ENCODE measurements at places on chromosomes 12 and 14.
A peak's percentile ranks its signal among the peaks of the same experiment; 100 is the strongest.

DNA sequence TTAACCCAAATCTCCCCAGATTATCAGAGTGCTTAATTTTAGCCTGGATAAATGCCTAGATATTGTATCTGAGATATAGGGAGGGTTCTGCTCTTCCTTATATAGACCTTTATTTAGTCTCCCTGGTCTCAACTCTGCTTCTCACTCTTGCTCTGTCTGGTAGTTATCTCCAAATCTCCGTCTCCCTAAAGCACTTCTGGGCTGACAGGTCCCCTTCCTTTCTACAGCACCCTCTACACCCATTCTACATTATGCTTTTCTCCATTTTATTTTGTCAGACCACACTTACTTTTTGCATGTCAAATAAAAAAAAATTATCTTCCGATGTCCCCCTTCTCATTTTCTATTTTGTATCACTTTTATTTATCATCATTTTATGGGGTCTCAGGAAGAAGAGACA lies 2.0 kb upstream of the ERC1 start:
- DNase-seq = no peak

DNA sequence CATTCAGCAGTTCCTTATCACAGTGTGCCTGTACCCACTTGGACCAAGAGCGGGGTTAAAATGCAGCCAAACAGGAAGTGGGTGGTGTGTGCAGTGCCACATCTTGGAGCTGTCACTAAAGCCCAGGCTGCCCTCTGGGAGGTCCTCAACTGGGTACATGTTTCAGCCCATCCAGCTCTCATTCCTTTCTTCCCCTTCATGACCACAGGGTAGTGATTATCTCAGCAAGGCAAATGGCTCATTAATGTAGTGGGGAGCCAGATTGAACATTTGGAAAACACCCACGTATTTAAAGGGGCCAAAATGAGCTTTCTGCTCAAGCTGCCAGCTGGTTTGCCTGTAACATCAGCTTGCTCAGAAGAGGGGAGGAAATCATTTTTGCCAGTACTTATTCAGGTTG lies 210.8 kb upstream of the BTG1 start:
- no peak for DNase-seq

- DNase-seq = no peak
Observed at GRCh38 chr12:66960704-66961690, 282.1 kb upstream of the GRIP1 start.

DNA sequence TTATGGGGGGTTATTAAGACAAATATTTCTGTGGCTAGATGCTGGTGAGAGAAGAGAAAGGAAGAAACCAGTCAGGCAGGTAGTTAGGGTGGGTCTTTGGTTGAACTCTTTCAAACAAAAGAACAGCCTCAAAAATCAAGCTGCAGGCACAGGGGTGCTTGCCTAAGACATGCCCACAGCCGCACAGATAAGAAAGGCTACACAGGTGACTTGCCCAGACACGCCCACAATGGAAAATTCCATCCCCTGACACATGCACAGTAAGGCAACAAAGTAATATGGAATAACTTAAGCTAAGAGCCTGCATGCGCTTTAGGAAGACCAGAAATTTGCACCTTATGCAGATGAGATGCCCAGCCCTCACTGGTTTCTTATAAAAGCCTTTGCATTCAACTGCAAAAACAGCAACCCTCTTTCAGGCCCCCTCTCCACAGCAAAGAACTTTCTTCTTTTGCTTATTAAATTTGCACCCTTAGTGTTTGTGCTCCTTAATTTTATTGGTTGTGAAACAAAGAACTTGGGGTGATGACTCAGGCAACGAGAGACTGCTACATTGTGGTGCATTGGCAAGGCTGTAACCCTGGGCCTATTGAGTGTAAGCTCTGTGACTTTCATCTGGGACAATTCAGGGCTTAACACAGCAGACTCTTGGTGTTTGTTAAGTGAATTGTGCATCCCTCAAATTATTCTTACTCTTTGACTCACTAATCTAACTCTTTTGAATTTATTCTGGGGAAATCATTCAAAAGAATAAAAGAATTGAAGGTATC lies 149.4 kb downstream of the RPAP3 start:
- no peak for DNase-seq

DNA sequence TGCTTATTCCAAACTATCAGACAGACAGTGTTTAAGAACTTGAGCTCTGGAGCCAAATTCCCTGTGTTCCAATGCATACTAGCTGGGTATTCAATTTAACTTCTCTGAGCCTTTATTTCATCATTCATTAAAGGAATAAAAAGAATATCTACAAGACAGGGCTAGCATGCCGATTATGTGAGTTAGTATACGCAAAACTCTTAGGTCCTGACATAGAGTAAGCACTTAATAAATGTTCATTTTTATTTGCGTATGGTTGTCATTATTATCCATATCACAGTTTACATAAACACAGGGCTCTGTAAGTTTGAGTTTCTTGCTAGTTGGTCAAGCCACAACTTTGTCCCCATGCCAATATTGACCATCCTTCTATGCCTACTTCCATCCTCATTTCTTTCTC lies 161.5 kb downstream of the NUAK1 start:
- no peak for DNase-seq

DNA sequence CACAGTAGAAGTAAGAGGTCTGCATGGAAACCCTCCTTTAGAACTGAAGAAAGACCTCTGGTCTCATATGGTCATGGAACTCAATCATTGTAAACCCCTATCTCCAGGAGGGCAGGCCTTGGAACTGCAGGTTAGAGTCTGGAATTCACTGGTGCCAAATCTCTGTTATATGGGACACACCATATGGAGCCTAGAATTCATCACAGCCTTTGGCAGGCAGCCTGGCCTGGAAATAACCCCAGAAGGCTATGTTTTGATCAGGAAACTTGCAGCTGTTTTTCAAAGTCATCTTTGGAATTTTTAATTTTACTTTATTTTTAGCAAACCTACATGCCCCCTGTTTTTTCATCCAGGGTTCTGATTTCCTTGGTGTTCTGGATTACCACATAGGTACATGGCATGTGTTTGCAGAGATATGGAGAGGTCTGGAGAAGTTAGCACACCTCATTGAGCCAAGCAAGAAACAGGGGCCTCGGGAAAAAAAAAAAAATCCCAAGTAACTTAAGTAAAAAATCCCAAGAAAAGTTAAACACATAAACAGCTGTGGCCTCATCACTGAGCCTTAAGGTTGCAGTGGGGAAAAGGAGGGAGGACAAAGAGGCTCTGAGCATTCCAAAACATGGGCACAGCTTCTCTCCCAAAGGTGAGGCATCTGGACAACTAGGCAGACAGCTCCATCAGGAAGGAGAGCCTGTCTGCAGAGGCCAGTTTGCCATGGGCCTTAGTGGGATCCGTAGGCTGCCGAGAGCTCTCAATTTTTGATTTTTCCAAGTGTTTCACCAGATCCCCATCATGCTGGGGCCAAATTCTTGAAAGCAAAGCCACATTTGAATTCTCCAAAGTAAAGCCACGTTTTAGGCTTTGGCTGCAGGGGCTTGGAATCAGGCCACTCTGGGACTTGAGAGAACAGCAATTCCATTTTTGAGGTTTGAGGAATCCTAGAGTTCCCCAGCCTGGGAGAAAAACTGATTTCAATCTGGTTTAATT lies 339.6 kb upstream of the TBX3 start:
- DNase-seq = no peak

GRCh38 chr14:52153939-52154338 lies 85.1 kb upstream of the NID2 start:
- no peak for DNase-seq

- no peak for DNase-seq
Observed at GRCh38 chr12:24416423-24417109, 467.1 kb upstream of the SOX5 start.

DNA sequence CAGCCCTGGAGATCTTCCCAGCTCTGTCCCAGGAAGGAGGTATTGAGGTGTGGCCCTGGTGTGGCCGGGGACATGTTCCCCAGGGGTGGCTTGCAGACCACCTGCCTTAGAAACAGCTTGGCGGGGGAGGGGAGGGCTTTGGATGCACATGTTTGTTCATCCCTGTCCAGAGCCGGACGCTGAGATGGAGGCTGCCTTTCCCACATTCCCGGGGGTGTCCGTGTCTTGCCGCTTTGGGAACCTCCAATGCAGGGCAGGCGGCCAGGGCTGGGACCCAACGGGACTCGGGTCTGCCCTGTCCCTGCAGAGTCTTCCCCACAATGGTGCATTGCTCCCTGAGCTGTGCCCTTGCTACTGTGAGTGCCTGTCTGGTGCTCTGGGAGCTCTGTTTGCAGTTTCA lies 319.5 kb upstream of the SFSWAP start:
- DNase-seq = no peak

- peak; percentile 83 for DNase-seq
Observed at GRCh38 chr14:76152333-76152681, 585 bp downstream of the GPATCH2L start.

DNA sequence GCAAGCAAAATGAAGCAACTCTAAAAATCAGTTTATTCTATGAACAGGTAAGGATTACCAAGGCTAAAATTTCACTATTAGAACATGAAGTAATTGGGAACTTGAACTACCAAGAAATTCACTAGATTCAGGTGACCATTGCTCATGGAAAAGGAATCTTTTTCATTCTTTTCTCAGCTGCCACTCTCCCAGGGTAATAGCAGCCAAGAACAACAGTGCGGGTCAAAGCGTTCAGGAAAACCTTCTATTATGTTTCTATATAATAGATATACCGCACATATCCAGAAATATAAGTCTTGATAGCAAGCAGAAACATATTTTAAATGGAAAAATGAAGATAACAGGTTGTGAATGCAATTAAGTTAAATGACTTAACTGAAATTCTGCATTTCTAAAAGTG lies 125.6 kb downstream of the NELL2 start:
- DNase-seq = no peak

GRCh38 chr12:101915841-101916240 lies 38.5 kb downstream of the DRAM1 start:
- DNase-seq = no peak

DNA sequence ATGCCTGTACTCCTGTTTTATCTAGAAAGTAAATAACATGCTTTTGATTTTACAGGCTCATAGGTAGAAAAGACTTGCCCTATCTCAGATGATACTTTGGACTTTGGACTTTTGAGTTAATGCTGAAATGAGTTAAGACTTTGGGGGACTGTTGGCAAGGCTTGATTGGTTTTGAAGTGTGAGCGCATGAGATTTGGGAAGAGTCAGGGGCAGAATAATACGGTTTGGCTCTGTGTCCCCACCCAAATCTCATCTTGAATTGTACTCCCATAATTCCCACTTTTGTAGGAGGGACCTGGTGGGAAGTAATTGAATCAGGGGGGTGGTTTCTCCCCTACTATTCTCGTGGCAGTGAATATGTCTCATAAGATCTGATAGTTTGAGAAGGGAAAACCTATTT lies 156.2 kb upstream of the GZMB start:
- DNase-seq = no peak

DNA sequence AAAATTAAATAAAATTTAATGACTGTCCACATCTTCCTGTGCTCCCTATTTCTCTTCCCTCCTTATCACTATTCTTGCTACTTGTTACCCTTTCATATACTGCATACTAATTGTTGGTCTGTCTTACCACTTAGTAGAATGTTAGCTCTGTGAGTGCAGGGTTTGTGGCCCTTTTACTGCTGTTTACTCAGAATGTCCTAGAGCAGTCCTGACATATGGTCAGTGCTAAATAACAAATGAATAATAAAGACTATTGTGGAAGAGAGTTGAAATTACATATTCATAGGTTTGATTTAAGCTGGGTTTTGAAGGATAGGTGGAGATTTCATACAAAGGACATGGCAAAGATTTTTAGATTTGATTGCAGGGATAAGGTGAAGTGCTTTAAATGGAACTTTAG lies 24.5 kb downstream of the KTN1 start:
- no peak for DNase-seq

- no peak for DNase-seq
Observed at GRCh38 chr12:47382305-47382704, 302.5 kb upstream of the AMIGO2 start.

DNA sequence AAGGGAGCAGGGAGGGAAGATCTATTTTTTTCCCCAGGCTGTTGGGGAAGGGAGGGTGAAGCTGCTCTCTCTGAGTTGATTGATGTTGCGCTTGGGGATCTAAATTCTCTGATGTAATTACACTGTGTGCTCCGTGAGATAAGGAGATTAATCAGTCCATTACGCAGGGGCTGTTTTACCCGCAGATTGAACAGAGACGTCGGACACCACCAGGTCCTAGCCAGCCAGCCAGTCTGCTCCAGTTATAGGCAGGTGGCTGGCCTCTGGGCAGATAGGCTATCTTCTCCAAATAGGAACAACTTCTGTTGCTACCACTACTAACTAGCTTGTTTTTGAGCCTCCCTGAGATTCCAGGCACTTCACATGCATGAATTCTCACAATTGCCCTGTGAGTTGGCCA lies 91.1 kb downstream of the SRRM4 start:
- no peak for DNase-seq

DNA sequence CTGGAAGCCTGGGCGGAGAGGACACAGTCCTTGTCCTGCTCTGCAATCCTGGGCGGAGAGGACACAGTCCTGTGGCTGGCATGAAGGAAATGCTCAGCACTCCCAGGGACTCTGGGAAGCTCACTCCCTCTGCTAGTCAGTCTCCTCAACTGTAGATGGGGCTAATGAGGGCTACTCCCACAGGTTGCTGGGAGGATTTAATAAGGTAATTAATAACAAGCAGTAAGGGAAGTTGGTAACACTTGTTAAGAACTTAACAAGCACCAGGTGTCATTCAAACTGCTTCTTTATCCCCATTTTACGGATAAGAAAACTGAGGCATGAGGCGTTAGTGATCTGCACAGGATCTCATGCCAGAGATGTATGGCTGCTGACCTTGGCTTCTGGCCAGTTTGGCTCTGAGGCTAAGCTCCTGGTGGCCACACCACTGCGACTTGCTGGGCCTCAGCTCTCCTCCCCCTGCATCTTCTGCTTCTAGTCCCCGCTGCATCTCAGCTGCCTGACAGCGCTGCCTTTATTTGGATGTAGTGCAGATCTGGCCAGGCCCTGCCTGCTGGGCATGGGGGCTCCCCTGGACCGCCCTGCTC lies 54.1 kb upstream of the BEGAIN start:
- DNase-seq = no peak

DNA sequence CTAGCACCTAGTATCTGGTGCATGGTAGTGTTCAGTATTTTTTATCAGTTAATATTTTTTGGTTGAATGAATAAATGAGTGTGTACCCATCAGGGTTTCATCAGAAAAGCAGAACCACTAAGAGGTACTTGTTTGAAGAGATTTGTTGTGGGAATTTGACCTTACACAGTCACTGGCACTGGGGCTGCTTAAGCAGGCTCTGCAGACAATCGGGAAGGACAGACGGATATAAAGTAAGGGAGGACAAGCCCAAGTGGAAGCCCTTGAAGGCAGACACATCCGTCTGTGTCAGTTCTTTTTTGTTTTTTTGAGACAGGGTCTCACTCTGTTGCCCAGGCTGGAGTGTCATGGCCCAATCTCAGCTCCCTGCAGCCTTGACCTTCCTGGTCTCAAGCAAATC lies 38.7 kb downstream of the CD9 start:
- DNase-seq = no peak

- DNase-seq = no peak
Observed at GRCh38 chr14:87794561-87794960, 198.4 kb downstream of the GALC start.

DNA sequence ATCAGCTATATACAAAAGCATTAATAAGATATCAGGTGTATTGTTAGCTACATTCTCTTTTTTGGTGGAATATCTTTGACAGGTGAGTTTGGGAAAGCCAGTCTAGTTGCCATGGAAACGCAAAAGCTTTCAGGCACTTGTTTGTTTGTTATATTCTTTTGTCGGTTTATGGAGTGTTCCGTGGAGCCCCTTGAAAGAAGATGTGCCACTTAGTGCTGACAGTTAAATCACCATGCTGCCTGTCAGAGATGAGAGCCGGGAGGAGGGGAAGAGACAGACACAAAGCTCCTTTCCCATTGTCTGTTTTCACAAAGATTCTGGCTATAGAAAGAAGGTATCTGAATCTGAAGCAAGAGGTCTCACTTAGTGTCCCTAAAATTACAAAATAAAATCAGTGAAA lies 170.8 kb downstream of the SNAPC1 start:
- DNase-seq = no peak
